ENCODE measurements at places on chromosomes 6 and 20.

GRCh38 chr6:128558924-128559323 is 38.5 kb upstream of the PTPRK start:
- no peak for DNase-seq
- H3K4me3 ChIP-seq, result no peak overlapping the region
- H3K27ac ChIP-seq, result no peak overlapping the region
- peaks cover 7% of the 10 kb centered on the region for H3K27me3 ChIP-seq
- no peaks in the 10 kb centered on the region for H3K36me3 ChIP-seq
- no peaks in the 10 kb centered on the region for H3K4me1 ChIP-seq

DNA sequence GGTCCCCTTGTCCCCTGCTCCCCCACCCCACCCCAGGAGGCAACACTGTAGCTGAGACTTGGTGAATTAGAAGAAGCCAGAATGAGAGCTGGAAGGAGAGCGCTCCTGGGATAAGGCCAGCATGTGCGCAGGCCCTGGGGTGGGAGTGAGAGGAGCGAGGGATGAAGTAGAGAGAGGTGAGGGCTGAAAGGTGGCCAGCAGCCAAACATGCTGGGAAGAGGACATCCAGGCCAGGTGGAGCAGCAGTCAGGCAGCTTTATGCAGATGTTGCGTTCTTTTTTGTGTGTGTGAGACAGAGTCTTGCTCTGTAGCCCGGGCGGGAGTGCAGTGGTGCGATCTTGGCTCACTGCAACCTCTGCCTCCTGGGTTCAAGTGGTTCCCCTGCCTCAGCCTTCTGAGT is 2.2 kb upstream of the BPIFB1 start:
- H3K36me3 ChIP-seq, result no peaks in the 10 kb centered on the region
- DNase-seq, result no peak
- no peaks in the 10 kb centered on the region for H3K4me1 ChIP-seq
- H3K4me3 ChIP-seq, result no peak overlapping the region

GRCh38 chr6:144594585-144594984 is 309.4 kb downstream of the UTRN start:
- no peak for DNase-seq
- no peak overlapping the region for H3K27ac ChIP-seq
- peaks cover 47% of the 10 kb centered on the region for H3K36me3 ChIP-seq
- H3K27me3 ChIP-seq, result no peaks in the 10 kb centered on the region
- no peak overlapping the region for H3K4me3 ChIP-seq

DNA sequence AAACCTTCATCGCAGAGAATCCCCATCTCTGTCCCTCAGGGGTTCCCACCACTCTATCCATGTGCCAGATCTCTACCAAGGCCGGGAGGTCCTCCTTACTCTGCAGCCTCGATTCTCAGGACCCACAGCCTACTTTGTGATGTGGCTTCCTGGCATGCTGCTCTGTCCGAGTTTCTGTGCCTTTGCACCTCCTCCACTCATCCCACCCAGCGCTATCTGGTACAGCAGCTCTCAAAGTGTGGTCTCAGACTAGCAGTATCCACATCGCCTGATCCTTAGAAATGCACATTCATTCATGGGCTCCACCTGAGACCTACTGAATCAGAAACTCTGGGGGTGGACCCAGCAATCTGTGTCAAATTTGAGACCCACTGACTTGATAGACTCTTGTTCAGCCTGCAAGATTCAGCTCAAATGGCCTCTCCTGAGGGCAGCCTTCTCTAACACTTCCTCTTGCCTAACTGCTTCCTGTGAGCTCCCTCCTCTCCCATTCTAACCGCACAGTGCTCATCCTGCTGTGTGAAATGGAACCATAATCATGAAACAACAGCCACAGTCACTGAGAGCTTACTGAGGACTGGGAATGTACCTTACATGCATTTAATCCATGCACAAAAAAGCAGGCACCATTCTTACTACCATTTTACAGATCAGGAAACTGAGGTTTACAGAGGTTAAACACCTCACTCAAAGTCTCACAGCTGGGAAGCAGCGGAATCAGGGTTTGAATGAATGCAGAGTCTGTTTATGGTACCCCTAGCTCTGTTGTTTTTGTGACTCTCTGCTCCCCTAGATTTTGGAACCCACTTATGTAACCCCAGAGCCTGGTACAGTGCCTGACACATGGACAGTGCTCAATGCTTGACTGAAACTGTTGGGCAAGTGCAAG is 69.4 kb downstream of the JPH2 start:
- no peak for DNase-seq
- H3K4me3 ChIP-seq, result no peak overlapping the region
- peaks cover 29% of the 10 kb centered on the region for H3K27me3 ChIP-seq
- no peak overlapping the region for H3K27ac ChIP-seq
- peaks cover 9% of the 10 kb centered on the region for H3K4me1 ChIP-seq

- no peaks in the 10 kb centered on the region for H3K27me3 ChIP-seq
- H3K4me1 ChIP-seq, result no peaks in the 10 kb centered on the region
- DNase-seq, result no peak
These were observed 99.4 kb downstream of the ASXL1 start for GRCh38 chr20:32457479-32457986.

DNA sequence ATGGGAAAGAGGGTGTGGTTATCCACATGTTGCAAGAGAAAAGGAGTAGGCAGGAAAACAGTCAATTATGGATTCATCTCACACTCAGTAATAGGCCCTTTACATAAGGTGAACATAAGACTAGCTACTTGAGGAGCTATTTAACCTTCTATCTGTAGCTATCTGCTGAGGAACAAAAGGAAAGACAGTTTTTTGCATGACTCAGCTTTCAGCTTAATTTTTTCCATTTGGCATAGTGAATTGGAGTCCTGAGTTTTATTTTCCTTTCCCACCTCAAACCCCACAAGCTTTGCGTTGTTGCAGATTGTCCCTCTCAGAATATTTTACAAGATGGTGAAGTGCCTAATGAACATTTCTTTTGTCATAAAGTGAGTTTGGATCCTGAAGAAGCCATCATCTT is 32.4 kb downstream of the UBD start:
- no peaks in the 10 kb centered on the region for H3K36me3 ChIP-seq
- no peak for DNase-seq
- H3K27me3 ChIP-seq, result peaks cover 29% of the 10 kb centered on the region
- H3K4me3 ChIP-seq, result no peak overlapping the region
- H3K4me1 ChIP-seq, result no peaks in the 10 kb centered on the region

- peak overlapping the region; percentile 76 for H3K4me3 ChIP-seq
- DNase-seq, result peak; percentile 13
- H3K27me3 ChIP-seq, result peaks cover 36% of the 10 kb centered on the region
- no peaks in the 10 kb centered on the region for H3K36me3 ChIP-seq
These were observed 804 bp downstream of the C6orf141 start for GRCh38 chr6:49551078-49551865.

DNA sequence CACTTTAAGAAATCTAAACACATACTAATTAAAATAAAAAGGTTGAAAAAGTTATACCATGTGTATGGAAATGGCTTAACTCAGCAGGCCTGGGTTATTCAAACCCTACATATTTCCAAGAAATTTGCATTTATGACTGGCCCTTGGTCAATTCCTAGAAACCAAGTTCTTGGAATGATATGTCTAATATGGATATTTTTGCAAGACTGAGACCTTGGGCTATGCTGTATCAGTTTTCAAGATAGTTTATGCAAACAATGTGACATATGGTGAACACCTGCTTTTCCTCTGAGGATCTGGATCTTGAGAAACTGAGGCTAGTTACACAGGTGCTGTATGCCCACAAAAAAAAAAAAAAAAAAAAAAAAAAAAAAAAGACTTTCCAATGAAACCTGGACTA is 536.9 kb upstream of the HS3ST5 start:
- DNase-seq, result no peak
- no peaks in the 10 kb centered on the region for H3K27me3 ChIP-seq
- no peaks in the 10 kb centered on the region for H3K36me3 ChIP-seq
- H3K27ac ChIP-seq, result no peak overlapping the region
- H3K4me1 ChIP-seq, result no peaks in the 10 kb centered on the region
- no peak overlapping the region for H3K4me3 ChIP-seq

DNA sequence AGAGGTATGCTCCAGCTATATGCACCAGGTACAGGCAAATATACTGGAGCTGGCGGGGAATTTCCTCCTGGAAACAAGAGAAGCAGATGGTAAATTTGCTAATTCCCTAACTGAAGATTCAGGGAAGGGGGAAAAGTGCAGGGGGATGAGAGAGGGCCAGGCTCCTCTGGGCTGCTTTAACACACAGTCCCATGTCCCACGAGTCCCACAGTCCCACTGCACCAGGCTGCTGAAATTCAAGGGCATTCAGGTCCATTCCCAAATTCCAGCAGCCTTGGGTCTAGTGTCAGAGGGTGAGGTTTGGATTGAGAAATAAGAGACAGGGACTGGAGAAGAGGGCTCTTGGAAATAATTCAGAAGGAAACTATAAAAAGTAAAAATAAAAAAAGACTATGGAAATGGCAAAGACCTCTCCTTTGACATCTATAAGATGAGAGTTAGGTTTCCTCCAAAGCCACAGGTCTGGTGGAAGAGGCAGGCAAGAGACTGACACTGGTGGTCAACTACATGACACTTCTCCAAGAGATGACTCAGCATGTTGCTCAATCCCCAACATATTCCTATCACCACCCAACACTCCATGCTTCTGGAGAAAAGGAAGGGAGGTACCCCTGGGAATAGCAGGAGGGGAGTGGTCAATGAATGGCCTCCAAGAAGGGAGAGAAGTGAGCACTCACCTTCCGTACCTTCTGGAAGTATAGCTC is 69.2 kb downstream of the TRAM2 start:
- H3K4me1 ChIP-seq, result no peaks in the 10 kb centered on the region
- no peak for DNase-seq
- no peak overlapping the region for H3K27ac ChIP-seq
- no peaks in the 10 kb centered on the region for H3K27me3 ChIP-seq
- peaks cover 9% of the 10 kb centered on the region for H3K36me3 ChIP-seq

GRCh38 chr6:53309059-53309900 is 39.5 kb downstream of the ELOVL5 start:
- H3K36me3 ChIP-seq, result peaks cover 28% of the 10 kb centered on the region
- H3K4me3 ChIP-seq, result no peak overlapping the region
- peaks cover 79% of the 10 kb centered on the region for H3K4me1 ChIP-seq
- peak; percentile 22 for DNase-seq
- no peaks in the 10 kb centered on the region for H3K27me3 ChIP-seq

DNA sequence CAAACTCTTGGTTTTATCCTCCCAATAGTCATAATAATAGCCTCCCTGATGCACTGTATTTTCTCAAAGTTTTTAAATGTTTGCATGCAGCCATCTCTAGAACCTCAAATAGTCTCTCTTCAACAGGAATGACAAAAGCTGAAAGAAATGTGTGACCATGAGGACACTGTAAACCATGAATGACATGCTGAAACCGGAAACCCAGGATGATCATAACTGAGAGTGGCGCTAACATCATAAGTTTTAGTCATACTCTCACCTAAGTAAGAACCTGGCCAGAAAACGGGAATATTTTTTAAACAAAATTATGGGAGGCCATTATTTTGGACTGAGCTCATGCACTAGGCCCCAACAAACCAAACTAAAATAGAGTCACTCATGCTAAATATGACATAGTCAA is 278.4 kb upstream of the STXBP5 start:
- H3K27me3 ChIP-seq, result no peaks in the 10 kb centered on the region
- no peaks in the 10 kb centered on the region for H3K4me1 ChIP-seq
- no peak overlapping the region for H3K27ac ChIP-seq
- H3K4me3 ChIP-seq, result no peak overlapping the region

DNA sequence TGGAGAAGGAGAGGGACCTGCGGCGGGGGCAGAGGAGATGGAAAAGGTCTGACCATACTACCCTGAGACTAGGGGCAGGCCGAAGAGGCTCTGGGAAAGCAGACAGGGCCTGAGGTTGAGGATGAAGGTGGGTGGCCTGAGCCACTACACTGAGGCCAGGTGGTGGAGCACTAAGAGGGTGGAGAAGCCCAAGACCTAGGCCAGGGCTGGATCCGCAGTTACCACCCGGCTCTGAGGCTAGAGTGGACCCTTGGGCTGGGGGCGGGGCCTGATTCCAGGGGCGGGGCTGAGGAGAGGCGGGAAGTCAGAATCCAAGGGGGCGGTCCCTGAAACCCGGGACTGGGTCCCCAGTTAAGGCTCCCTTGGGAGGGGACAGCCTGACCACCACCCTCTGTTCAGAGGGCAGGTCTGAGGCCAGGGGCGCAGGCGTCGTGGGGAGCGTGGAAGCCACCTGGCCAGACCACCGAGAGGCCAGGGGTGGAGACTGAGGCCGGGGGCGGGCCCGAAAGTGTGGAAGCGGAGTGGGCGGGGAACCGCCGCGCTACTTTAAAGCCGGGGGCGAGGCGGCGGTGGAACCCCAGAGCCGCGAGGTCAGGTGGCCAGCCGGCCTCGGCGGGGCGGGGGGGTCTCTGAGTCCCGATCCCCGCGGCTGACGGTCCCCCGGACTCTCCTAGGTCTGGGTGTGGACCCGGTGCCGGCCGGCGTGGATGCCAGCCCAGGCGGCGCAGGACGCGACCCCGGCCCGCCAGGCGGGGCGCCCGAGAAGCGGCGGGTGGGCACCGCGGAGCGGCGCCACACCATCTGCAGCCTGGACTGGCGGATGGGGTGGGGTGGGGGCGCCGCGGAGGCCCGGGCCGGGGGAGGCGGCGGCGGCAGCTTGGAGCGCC is 8.3 kb downstream of the CCM2L start:
- DNase-seq, result peak; percentile 34
- H3K4me1 ChIP-seq, result peaks cover 23% of the 10 kb centered on the region
- no peak overlapping the region for H3K27ac ChIP-seq
- H3K4me3 ChIP-seq, result peak overlapping the region; percentile 67

DNA sequence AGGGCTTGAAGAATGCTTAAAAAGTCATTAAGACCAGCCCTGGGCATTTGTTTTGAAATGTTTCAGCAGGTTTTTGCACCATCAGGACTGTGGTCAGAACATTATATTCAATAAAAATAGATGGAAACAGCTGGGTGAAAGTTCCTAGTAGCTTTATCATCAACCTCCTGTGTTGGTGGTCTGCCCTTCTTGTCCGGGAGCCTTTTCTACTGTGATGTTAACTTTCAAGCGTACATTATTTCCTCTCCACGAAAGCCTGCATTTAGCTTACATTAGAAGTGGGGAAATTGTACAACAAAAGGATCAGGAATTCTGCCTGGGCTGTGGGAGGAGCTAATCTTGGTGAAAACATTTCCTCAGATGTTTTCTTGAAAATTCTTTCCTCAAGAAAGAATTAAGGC is 71.1 kb downstream of the LAMA4 start:
- H3K27me3 ChIP-seq, result peaks cover 42% of the 10 kb centered on the region
- H3K4me1 ChIP-seq, result no peaks in the 10 kb centered on the region
- H3K27ac ChIP-seq, result no peak overlapping the region
